Endodermal cell (in vitro differentiated cells): ENCODE measurements at places on chromosomes 5 and 9. TPM values are rescaled to one million over a fixed set of nuclear protein-coding genes. Genes with fewer than 3 reads are reported as not detected.

GMCL2 gene
- not detected in 3 replicates for total RNA-seq

GZMA gene
- total RNA-seq = 0.31 and 0.36 TPM in 2 replicates

GRCh38 chr9:113228130-113228665 lies 6.9 kb downstream of the SLC31A1 start:
- no peak for DNase-seq

ERMP1 gene
- 32.7 to 47.0 TPM (median 36.0 TPM) in 3 replicates for total RNA-seq

GABRA6 gene
- not detected in 2 replicates for total RNA-seq

DNA sequence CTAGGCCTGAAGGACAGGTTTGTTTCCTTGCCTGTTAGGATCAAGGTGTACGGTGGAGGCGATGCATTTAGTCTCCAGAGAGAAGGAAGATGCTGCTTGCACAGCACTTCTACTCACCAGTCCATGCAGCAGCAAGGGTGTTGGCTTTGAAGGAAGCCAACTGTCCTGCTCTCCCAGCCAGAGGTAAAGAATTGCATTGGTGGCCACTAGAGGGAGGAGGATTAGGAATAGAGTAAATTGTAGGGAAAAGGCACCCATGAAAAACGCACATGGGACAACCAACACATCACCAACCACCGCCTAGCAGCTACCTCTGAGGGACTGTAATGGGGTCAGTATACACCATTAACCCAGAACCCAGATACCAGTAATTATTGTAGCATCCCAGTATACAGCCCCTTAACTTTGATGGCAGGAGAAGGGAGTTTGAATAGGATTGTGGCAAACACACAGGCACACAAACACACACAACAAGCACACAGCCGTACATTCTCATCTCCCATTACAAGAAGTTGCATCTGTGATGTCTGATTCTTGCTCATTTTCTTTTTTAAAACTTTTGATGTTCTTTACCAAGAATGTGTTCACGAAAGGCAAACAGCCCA lies 267.7 kb downstream of the ADAMTS6 start:
- DNase-seq = peak; percentile 75

IQGAP2 gene
- 2.7 to 9.9 TPM (median 8.3 TPM) in 3 replicates for total RNA-seq

TNFSF8 gene
- not detected in 2 replicates for total RNA-seq

ESM1 gene
- not detected in 3 replicates for total RNA-seq
